ENCODE measurements at places on chromosomes 13 and 19. TPM values are rescaled to one million over a fixed set of nuclear protein-coding genes. Genes with fewer than 3 reads are reported as not detected.

Gene RFPL4AL1
- not detected for total RNA-seq

GRCh38 chr13:49308097-49308875 lies 60.6 kb downstream of the CDADC1 start:
- H3K27me3 ChIP-seq, result no peaks in the 10 kb centered on the region
- no peak for DNase-seq
- peaks cover under 1% of the 10 kb centered on the region for H3K4me1 ChIP-seq
- H3K27ac ChIP-seq, result no peak overlapping the region

Gene PRR20D
- total RNA-seq, result not detected

DNA sequence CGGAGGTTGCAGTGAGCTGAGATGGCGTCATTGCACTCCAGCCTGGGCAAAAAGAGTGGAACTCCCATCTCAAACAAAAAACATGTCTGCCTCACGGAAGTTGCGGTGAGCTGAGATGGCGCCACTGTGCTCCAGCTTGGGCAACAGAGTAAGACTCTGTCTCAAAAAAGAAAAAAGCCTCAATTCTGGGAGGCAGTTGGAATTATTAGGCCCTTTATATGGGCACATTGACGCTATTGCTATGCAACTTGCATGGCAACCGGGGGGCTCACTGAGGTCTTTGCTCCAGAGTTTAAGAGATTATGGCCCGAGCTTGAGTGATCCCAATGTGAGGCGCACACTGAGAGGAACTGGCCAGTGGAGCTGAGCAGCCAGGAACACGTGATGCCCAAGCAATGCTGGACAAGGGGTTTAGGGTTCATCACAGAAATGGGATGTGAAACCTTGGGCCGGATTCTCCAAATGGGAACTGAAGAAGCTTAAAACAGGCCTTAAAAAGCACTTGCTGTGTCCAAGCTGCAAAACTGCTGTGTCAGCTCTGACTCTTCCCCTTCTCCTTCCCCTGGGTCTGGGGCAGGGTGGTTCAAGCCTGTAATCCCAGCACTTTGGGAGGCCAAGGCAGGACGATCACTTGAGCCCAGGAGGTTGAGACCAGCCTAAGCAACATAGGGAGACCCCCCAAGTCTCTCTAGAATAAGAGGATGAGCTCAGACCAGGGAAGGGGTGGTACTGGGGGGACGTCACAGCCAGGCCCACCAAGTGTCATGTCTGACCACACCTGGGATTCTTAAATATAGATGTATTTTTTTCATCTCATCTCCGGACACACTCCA lies 2.5 kb downstream of the FTL start:
- H3K4me3 ChIP-seq, result peak overlapping the region; percentile 90
- no peaks in the 10 kb centered on the region for H3K27me3 ChIP-seq
- H3K27ac ChIP-seq, result no peak overlapping the region

All from activated CD4-positive, alpha-beta T cell treated with anti-CD3 and anti-CD28 coated beads, Interleukin-2, amount 10 ng/mL, durations not matched to agents 7 days and 5 days (primary cell).